ENCODE measurements at places on chromosomes 16 and 17.

DNA sequence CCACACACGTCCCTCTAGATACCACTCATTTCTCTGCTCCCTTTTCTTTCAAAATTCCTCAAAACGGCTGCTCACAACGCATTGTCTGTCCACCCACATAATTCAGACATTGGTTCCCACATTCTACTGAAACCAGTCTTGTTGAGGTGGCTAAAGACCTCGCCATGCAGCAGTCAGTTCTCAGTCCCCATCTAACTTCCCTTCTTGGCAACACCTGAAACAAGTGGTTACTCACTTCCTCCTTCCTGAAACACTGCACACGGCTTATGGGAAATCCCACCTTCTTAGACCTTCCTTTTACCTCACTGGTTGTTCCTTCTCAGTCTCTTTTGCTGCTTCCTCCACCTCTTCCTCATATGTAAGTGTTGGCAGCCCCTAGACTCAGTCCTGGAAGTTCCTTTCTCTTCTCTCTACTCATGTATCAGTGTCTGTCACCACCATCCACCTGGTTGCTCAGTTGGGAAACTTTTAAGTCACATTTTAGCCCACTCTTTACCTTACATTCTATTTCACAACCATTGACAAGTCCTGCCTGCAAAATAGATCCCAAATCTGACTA is 277.1 kb downstream of the CEP112 start:
- DNase-seq, result no peak

GRCh38 chr16:81706327-81707295 is 72.5 kb upstream of the PLCG2 start:
- no peak for DNase-seq

GRCh38 chr17:82303944-82304808 is 13.2 kb downstream of the CD7 start:
- DNase-seq, result no peak

DNA sequence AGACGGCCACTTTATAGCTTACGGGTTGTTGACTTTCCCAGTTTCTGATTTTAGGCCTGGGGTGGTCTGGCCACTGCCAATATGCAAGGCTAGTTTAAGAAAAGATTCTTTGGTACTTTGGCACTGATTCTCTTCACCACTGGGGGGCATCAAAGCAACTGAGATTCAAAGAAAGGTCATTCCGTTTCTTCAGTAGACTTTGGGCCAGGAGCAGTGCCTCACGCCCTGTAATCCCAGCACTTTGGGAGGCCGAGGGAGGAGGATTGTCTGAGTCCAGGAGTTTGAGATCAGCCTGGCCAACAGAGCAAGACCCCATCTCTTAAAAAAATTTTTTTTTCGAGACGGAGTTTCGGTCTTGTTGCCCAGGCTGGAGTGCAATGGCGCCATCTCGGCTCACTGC is 53.0 kb downstream of the RPA1 start:
- no peak for DNase-seq

GRCh38 chr17:83069931-83070742 is 9.3 kb upstream of the METRNL start:
- no peak for DNase-seq

DNA sequence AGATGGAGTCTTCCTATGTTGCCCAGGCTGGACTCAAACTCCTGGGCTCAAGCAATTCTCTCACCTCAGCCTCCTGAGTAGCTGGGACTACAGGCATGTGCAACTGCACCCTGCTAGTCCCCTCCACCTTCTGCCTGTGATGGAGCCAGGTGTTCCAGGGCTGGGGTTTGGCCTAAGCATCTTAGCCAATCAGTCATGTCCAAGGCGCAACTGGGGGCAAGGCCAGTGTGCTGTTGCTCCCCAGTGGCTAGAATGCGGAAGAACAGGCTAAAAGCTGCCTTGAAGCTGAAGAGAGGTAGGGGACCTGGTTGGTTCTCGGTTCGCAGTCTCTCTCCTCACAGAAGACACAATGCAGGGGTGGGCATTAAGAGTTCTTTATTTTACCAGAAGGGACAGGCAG is 18.6 kb downstream of the FLOT2 start:
- DNase-seq, result peak; percentile 20

- no peak for DNase-seq
These were observed 66.2 kb downstream of the MYH13 start for GRCh38 chr17:10306585-10306984.

DNA sequence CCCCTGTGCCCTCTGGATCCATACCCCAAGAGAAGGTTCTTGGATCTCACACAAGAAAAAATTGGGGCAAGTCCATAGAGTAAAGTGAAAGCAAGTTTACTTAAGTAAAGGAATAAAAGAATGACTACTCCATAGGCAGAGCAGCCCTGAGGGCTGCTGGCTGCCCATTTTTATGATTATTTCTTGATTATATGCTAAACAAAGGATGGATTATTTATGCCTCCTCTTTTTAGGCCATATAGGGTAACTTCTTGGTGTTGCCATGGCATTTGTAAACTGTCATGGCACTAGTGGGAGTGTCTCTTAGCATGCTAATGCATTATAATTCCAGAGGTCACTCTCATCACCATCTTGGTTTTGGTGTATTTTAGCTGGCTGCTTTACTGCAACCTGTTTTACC is 70.8 kb downstream of the NLK start:
- DNase-seq, result no peak

- no peak for DNase-seq
These were observed 70.3 kb downstream of the NFATC3 start for GRCh38 chr16:68155425-68155824.

DNA sequence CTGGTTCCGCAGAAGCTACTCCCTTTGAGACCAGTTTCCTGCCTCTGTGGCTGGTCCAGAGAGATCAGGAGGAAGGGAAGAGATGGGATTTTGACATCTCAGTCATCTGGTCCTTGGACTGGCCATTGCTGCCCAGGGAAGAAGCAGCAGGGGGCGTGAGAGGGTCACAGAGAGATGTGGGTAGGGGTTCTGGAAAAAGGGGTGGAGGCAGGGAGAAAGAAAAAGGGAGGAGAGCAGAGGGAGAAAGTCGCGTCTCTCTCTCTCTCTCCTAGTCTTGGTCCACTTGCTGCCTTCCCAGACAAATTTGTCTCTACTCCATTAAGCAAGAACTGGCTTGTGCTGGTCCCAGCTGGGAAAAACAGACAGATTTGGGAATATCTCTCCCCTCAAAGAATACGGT is 4.4 kb downstream of the SHBG start:
- no peak for DNase-seq

GRCh38 chr17:14310101-14310500 is 9.2 kb downstream of the HS3ST3B1 start:
- no peak for DNase-seq

- no peak for DNase-seq
These were observed 4.4 kb downstream of the RNF166 start for GRCh38 chr16:88701581-88702370.

GRCh38 chr17:27466743-27467375 is 10.6 kb downstream of the KSR1 start:
- DNase-seq, result peak; percentile 83

GRCh38 chr17:55672585-55673501 is 49.8 kb downstream of the TMEM100 start:
- peak; percentile 28 for DNase-seq

DNA sequence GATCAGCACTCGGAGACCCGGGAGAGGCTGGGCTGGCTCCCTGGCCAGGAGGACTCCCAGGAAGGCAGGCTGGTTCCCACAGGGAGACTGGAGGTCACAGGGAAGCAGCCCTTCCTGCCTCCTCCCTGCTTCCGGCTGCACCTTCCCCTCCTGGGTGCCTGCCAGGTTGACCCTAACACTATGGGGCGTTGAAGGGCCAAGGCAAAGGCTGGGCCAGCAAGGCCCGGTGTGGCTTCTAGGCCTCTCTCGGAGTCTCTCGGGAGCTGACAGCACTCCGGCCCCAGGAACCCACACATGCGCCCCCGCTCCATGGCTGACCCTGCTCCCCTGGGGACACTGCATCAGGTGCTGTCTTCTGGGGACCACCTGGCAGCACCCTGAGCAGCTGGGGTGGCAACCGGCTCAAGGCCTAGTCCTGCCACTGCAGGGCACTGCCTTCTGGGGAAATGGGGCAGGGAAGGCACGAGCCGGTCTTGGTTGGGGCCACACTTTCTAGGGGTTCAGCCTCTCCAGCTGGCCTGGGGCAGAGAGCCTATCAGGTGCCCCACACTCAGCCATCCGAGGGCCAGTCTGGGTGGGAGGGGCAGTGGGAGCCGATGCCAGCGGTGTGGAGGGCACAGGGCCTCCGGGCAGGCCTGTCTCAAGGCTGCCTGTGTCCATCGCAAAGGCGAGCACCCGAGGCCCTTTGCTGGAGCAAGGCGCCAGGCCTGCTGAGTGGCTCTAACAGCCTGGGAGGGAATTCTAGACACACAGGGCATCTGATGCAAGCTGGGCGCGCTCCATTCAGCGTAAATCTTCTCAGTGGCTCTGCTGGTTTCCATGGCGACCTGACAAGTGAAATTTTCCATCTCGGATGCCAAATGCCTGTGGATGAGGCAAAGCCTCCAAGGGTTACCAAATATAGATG is 5.6 kb upstream of the MTSS2 start:
- DNase-seq, result no peak

GRCh38 chr17:19421926-19422325 is 10.9 kb downstream of the RNF112 start:
- DNase-seq, result no peak

DNA sequence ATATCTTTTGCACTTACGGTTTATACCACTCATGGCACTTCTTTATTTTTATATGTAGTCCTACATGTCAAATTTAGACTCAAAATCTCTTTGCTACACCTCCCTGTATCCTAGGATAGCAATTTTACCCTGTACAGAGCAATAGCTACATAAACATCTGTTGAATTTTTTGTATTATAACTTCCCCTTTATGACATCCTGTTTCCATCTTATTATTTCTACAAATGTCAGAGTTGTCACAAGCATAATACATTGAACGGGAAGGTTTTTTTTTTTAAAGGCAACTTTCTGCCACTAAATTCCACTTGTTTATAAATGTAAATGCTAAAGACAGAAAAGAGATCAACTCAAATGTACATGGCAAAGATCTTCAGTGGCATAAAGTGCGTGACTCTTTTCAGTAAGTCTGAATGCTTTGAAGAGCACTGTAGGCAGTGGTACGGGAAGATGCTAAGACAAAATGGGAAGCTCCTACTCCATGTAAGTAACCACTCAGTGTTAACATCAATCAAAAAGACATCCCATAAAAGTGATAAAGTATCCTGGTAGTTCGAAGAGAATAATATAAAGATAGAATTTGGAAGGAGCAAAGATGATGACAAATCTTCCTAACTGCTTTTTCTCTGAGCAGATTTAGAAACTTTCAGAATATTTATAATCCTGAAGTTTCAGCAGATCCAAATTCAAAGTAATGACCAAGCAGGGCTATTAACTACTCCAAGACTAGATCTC is 26.8 kb downstream of the GNA13 start:
- DNase-seq, result peak; percentile 82

GRCh38 chr17:37564252-37564651 is 45.0 kb downstream of the SYNRG start:
- no peak for DNase-seq

GRCh38 chr17:44522883-44523671 is 19.9 kb upstream of the GPATCH8 start:
- DNase-seq, result peak; percentile 80

- DNase-seq, result no peak
These were observed 249.2 kb downstream of the FOXL1 start for GRCh38 chr16:86827521-86827920.

GRCh38 chr17:81890447-81891302 is 711 bp downstream of the ALYREF start:
- no peak for DNase-seq

DNA sequence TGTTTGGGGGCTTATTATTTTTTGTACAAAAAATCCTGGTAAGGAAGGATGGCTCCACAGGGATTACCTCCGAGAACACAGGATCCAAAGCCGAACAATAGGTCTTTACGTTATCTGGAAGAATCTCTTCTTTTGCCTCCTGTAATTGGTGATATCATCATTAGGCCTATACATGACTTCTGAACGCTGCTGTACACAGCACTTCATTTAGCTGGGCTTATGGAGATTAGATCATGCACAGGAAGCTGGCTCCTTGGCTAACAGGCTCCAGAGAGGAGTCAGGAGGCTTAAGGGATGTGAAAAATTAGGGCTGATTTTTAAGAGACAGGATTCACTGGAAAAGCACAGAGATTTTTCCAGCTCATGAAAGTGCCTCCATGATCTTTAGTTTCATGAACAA is 54.7 kb downstream of the TANGO6 start:
- DNase-seq, result no peak

- DNase-seq, result no peak
These were observed 61.4 kb downstream of the TMEM100 start for GRCh38 chr17:55661256-55661758.

DNA sequence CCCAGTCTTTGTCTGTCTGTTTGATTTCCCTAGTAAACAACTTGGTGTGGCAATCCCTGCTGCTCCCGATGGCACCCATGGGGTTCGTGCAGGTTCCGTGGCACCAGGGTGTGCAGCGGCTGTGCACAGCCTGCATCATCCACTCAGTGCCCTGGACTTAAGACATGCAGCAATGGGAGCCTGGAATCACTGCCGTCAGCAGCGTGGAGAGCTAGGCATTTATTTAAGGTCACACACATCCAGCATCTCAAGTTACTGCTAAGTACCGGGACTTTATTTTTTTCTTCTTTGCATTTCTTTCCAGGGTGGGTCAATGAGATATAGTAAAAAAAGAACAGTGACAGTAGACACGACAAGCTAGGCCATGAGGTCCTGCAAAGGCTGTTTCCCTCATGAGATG is 2.8 kb downstream of the DHRS7C start:
- no peak for DNase-seq

DNA sequence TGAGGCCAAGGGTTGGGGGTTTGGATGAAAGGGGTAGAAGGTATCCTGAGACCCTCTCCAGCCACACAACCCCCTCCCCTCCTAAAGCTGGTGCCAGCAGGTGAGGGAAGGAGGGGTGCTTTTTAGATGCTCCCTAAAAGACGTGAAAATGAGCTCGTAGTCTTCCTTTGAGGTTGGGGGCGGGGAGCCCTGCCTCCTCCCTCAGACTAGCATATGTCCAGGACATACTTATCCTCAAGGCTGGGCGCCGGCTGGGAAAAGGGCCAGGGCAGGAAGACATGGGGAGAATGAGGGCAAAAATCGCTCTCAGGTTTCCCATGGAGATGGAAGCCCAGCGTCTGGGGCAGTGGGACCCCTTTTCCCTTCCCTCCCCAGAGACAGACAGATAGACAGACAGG is 26.7 kb downstream of the SRCIN1 start:
- no peak for DNase-seq
